ENCODE measurements at places on chromosomes 7 and 10. TPM values are rescaled to one million over a fixed set of nuclear protein-coding genes. Genes with fewer than 3 reads are reported as not detected.

The ELOVL3 gene
- total RNA-seq, result 0.65 TPM

The WEE2 gene
- total RNA-seq, result not detected

The GET4 gene
- total RNA-seq, result 15.7 TPM

The KCND2 gene
- not detected for total RNA-seq

The EPHB6 gene
- total RNA-seq, result 0.32 TPM

The FAM25A gene
- total RNA-seq, result not detected

The ZCWPW1 gene
- 3.5 TPM for total RNA-seq

The AOC1 gene
- not detected for total RNA-seq

The SLC13A1 gene
- not detected for total RNA-seq

The C1GALT1 gene
- 361 TPM for total RNA-seq

The ABCA13 gene
- 0.13 TPM for total RNA-seq

The GBX1 gene
- total RNA-seq, result not detected

The SPDYE6 gene
- not detected for total RNA-seq
